ENCODE measurements at places on chromosomes 7 and 10. TPM values are rescaled to one million over a fixed set of nuclear protein-coding genes. Genes with fewer than 3 reads are reported as not detected.

Gene INSYN2A
- 4.2 TPM for polyA plus RNA-seq

Gene GIMAP6
- polyA plus RNA-seq: not detected

Gene C10orf88
- polyA plus RNA-seq: 23.7 TPM

Gene SUV39H2
- polyA plus RNA-seq: 19.4 TPM

Gene CCNY
- polyA plus RNA-seq: 36.4 TPM

Gene PWWP2B
- polyA plus RNA-seq: 10.7 TPM

Gene C10orf53
- not detected for polyA plus RNA-seq
